ENCODE measurements at places on chromosomes 13 and 19.

GRCh38 chr19:49920624-49921363 lies 8.2 kb upstream of the ATF5 start:
- DNase-seq, result no peak

- no peak for DNase-seq
Observed at GRCh38 chr13:112345826-112346172, 30.4 kb upstream of the SPACA7 start.

DNA sequence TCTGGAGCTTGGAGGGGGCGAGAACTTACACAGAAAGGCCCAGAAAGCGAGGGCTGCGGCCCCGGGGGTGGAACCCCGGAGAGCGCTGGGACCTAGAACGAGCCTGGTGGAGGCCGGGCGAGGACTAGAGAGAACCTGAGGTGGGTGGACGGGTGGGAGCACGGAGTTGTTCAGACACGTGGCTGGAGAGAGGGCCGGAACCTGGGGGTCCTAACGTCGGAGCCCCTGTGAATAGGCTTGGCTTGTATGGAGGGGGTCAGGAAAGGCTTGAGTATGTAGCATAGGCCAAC lies 383 bp downstream of the ZNF581 start:
- no peak for DNase-seq

DNA sequence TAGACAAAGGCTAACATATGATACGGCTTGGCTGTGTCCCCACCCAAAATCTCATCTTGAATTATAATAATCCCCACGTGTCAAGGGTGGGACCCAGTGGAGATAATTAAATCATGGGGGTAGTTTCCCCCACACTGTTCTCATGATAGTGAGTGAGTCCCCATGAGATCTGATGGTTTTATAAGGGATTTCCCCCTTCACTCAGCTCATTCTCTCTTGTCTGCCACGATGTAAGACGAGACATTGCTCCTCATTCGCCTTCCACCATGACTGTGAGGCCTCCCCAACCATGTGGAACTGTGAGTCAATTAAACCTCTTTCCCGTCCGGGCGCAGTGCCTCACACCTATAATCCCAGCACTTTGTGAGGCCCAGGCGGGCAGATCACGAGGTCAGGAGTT lies 143.5 kb downstream of the RXFP2 start:
- DNase-seq, result no peak

DNA sequence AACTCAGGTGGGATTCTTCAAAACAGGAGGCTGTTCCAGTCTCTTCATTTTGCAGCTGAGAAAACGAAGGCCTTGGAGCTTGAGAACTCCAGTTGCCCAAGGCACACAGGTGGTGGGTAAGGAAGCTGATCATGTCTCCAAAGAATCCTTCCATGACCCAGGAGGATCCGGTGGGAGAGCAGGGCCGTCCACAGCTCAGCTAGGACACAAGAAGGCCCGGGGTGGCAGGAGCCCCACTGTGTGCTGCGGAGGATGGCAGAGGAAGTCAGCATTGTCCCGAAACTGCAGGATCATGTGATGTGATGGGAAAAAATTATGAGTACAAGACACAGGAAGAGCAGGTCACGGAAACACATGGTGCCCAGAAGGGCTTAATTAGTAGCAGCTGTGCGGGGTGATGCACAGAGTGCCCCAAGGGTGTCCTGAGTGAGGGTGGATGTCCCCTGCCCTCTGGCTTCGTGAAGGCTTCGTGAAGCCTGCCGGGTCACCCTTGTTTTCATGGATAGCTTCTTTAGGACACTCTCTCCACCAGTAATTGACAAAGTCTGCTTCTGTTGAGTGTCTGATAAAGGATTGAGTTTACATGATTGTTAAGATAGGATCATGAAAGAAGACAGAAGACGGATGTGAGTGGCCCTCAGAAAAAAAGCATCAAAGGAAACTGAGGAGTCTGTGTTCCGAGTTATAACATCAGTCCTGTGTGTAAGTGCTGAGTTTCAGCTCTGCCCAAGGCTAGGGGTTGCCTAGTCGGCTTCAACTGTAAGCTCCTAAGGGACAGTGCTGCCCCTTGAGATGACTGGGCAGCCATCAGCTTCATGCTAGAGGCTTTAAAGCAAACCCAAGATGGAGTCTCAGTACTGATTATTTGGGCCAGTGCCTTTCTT lies 33.8 kb upstream of the SACS start:
- DNase-seq, result no peak
